ENCODE measurements at places on chromosomes 2 and 18. TPM values are rescaled to one million over a fixed set of nuclear protein-coding genes. Genes with fewer than 3 reads are reported as not detected.

DNA sequence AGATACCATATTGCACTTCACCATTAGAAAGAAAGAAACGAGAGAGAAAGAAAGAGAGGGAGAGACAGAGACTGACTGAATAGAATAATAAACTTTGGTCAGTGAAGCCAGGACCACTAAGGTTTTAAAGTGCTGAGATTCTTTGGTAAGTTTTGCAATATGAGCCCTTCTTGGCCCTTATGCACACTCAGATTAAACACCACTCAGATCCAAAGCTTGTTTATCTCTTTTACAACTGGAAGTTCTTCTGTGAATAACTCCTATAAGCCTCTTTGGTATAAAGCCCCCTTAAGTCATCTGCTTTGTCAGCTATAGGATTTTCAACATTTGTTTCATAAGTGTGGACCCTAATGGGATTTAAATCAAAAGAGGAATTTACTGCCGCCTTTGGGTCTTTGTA lies 40.8 kb downstream of the PID1 start:
- H3K36me3 ChIP-seq: no peaks in the 10 kb centered on the region
- no peaks in the 10 kb centered on the region for H3K27me3 ChIP-seq
- H3K4me1 ChIP-seq: no peaks in the 10 kb centered on the region
- H3K4me3 ChIP-seq: no peak overlapping the region

Gene CCDC121
- 5.9 TPM for total RNA-seq

GRCh38 chr2:241877989-241878970 lies 8.8 kb downstream of the RTP5 start:
- no peak overlapping the region for H3K27ac ChIP-seq
- H3K4me1 ChIP-seq: peaks cover 22% of the 10 kb centered on the region

- no peaks in the 10 kb centered on the region for H3K27me3 ChIP-seq
- H3K36me3 ChIP-seq: peaks cover 20% of the 10 kb centered on the region
- H3K4me3 ChIP-seq: no peak overlapping the region
- H3K27ac ChIP-seq: no peak overlapping the region
- DNase-seq: no peak
Measured at GRCh38 chr18:12373116-12373770, 3.8 kb downstream of the AFG3L2 start.

Measured in lower lobe of right lung (tissue), 2 donors.